ENCODE measurements at places on chromosomes 11 and 22. TPM values are rescaled to one million over a fixed set of nuclear protein-coding genes. Genes with fewer than 3 reads are reported as not detected.
A peak's percentile ranks its signal among the peaks of the same experiment; 100 is the strongest.

DNA sequence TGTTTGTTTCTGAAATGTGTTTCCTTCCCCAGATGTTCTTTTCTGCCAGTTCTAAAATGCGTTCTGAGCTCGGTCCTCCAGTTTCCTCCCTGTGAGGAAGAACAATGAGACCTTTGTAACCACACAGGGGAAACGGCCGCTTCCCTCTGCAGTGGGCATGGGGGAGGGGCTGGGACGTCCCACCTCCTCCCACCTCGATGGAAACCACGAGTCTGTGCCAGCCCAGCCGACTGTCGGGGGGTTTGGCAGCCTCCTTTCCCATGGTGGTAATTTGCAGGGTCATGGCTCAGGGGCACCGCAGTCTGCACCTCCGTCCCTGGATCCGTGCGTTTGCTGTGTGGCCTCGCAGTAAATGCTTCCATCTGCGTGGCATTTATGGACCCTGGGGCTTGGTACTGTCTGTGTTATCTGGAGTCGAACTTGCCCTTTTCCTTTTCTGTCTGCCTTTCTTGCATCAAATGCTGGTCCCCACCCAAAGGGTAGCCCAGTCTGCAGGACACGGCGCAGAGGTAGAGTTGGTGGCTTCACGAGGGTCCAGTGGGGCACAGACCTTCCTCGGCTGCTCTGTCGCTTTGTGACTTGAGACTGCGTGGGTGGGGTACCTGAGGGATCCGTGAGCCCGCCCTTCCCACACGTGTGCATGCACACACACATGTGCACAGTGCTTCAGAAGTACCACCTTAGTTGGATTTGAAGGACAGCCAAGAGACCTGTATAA lies 16.1 kb downstream of the LRP5 start:
- H3K4me1 ChIP-seq, result peaks cover 16% of the 10 kb centered on the region
- no peak overlapping the region for H3K4me3 ChIP-seq
- 0 out of 2 replicates have a peak, but pooled peaks cover 1% of the 10 kb centered on the region for H3K36me3 ChIP-seq
- no peak overlapping the region for H3K27ac ChIP-seq

GRCh38 chr11:36130401-36130800 lies 158.8 kb downstream of the COMMD9 start:
- peak; percentile 77 for DNase-seq
- no peak overlapping the region for H3K27ac ChIP-seq
- H3K4me3 ChIP-seq, result no peak overlapping the region
- peaks cover 2% of the 10 kb centered on the region for H3K4me1 ChIP-seq
- H3K36me3 ChIP-seq, result no peaks in the 10 kb centered on the region

Gene CRACR2B
- total RNA-seq, result 0.54 TPM

Gene PRODH
- not detected for total RNA-seq

DNA sequence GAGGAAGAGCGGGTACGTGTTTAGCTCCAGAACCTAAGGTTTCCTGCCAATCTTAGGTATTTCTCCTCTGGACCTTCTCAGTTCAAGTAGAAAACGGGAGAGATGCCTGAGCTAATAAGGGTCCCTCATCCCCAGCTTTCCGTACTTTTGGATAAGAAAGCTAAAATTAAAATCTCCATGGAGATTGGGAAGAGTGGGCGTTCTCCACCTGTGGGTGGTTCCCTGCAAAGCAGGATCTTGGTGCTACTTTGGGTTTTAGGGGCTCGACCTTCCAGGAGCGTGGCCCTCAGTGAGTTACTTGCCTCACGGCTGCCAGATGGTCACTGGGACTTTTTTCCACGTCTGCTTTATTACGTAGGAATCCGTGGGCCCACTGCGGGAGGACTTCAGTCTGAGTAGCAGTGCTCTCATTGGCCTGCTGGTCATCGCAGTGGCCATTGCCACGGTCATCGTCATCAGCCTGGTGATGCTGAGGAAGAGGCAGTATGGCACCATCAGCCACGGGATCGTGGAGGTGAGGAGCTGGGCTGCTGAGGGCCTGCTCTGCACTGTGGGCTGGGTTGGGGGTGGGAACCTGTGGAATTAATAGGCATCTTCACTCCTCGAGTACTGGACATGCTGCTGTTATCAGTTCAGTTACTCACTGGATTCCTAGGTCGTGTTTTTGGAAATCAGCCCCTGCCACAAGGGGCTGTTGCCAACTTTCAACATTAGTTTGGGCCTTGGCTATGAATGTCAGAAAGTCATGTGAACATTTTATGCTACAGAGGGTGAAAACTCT lies 17.8 kb upstream of the ST14 start:
- peak; percentile 35 for DNase-seq
- no peak overlapping the region for H3K4me3 ChIP-seq
- no peaks in the 10 kb centered on the region for H3K27me3 ChIP-seq
- no peak overlapping the region for H3K27ac ChIP-seq
- H3K36me3 ChIP-seq, result peaks cover 35% of the 10 kb centered on the region

DNA sequence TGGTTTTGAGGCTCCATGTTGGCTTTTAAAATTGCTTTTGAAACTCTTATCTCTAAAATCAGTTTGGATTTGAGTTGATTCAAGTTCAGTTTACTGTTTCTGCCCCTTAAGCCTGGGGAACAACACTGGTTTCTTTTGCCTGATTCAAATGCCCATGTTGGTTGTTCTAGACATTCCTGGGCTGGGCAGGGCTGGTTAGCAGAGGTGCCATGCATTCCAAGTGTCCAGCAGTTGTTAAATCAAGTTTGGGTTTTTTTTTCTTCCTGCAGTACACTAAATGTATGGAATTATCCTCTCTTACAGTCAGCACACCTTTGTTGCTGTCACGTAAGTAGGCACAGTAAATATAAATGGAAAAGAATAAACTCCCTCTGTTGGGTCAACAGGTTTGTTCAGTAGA lies 67.2 kb upstream of the MTMR2 start:
- peak overlapping the region; percentile 51 for H3K27ac ChIP-seq
- H3K4me1 ChIP-seq, result peaks cover 13% of the 10 kb centered on the region
- no peaks in the 10 kb centered on the region for H3K27me3 ChIP-seq

Gene SAA4
- not detected for total RNA-seq

Gene PHETA2
- 6.1 TPM for total RNA-seq

DNA sequence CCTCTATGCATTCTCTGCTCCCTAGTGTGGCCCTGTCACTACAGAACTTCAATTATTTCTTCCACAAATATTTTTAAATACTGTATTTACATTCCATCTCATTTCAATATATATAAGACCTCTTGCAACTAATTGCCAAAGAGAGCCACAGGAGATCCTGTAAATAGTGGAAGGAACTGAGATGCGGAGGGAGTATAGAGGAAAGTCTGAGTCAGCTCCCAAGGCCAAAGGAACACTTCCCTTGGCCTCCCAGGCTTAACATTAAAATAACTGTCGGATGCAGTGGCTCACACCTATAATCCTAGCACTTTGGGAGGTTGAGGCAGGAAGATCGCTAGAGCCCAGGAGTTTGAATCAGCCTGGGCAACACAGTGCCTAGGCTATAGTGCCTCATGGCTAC lies 31.2 kb downstream of the RBFOX2 start:
- H3K27me3 ChIP-seq, result no peaks in the 10 kb centered on the region
- H3K36me3 ChIP-seq, result no peaks in the 10 kb centered on the region
- H3K4me1 ChIP-seq, result peaks cover 18% of the 10 kb centered on the region
- H3K27ac ChIP-seq, result peak overlapping the region; percentile 90

GRCh38 chr11:83046621-83047172 lies 25.0 kb downstream of the RAB30 start:
- H3K27ac ChIP-seq, result peak overlapping the region; percentile 10
- H3K4me3 ChIP-seq, result no peak overlapping the region
- H3K27me3 ChIP-seq, result no peaks in the 10 kb centered on the region
- peaks cover 18% of the 10 kb centered on the region for H3K4me1 ChIP-seq
- DNase-seq, result peak; percentile 37
- H3K36me3 ChIP-seq, result no peaks in the 10 kb centered on the region

DNA sequence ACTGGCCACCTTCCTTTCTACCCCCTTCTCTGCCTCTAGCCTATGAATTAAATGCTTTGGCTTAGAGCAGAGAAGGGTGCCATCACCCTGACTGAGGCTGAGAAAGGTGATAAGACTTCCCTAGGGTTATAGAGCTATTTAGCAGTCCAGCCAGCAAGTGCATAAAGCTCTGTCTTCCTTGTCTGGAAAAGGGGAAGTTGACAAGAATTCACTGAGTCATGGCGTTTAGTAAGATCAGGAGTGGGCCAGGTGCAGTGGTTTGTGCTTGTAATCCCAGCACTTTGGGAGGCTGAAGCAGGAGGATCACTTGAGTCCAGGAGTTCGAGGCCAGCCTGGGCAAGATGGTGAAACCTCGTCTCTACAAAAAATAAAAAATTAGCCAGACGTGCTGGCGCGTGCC lies 63.1 kb downstream of the LHFPL7 start:
- no peak overlapping the region for H3K4me3 ChIP-seq
- no peak overlapping the region for H3K27ac ChIP-seq

DNA sequence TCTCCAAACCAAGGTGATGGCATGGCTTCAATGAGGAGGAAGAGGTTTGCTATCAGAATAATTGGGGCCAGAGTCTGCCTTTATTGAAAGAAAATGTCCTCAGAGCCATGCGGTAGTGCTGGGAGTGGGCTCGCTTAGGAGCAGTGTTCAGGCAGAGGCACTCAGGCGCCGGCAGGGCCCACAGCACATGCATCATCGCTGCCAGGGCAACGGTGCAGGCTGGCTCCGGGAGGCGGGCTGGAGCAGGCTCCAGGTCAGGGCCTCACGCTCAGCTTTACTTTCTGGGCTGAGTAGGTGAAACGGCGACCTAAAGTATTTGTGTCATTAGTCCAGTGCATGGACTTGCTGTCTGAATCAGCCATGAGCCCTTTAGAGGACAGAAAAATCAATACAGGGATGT lies 169.9 kb upstream of the CCDC90B start:
- H3K27ac ChIP-seq, result no peak overlapping the region
- no peaks in the 10 kb centered on the region for H3K4me1 ChIP-seq
- H3K4me3 ChIP-seq, result no peak overlapping the region
- no peaks in the 10 kb centered on the region for H3K27me3 ChIP-seq

- peaks cover 68% of the 10 kb centered on the region for H3K36me3 ChIP-seq
- H3K4me3 ChIP-seq, result no peak overlapping the region
- no peaks in the 10 kb centered on the region for H3K4me1 ChIP-seq
- no peak overlapping the region for H3K27ac ChIP-seq
These were observed 52.2 kb upstream of the L3MBTL2 start for GRCh38 chr22:41152902-41153301.

Gene GRAMD1B
- total RNA-seq, result 6.1 TPM

Gene LTO1
- 16.7 TPM for total RNA-seq

Data from IMR-90 (cell line).